ENCODE measurements at places on chromosomes 4 and X.

DNA sequence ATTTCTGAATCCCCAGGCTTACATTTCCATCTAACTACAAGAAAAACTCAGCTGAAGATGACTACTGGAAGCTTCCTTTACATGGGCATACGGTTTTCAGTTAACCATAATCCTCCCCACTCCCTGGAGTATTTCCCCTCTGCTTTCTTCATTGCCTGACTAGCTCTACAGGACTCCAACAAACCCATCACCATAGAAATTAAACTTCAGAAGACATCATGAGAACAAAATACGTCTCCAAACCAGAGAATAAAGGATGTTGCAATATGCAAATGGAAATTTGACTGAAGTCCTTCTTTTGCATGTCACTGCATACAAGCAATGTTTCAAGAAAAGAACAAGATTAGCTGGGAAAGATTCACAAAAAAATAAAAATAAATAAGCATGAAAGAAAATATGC lies 170.2 kb upstream of the PCDH18 start:
- DNase-seq: no peak

- no peak for DNase-seq
Measured at GRCh38 chrX:124455966-124456365, 109.6 kb downstream of the SH2D1A start.

- no peak for DNase-seq
Measured at GRCh38 chr4:55868581-55869090, 15.2 kb downstream of the EXOC1 start.

- no peak for DNase-seq
Measured at GRCh38 chr4:129972257-129972656, 876.3 kb downstream of the C4orf33 start.
